ENCODE measurements at places on chromosomes 13 and 19. TPM values are rescaled to one million over a fixed set of nuclear protein-coding genes. Genes with fewer than 3 reads are reported as not detected.

MBD3L3 gene
- not detected for total RNA-seq

KANK2 gene
- 283 TPM for total RNA-seq

OSCAR gene
- total RNA-seq, result 0.70 TPM

DZIP1 gene
- 2.5 TPM for total RNA-seq

ADPRHL1 gene
- total RNA-seq, result 15.2 TPM

FBXO27 gene
- total RNA-seq, result 3.7 TPM

CEACAM4 gene
- total RNA-seq, result not detected

ATCAY gene
- total RNA-seq, result not detected

SHD gene
- not detected for total RNA-seq

LTBP4 gene
- total RNA-seq, result 262 TPM

Measured in Peyer's patch (tissue), 4 donors.